Urothelium cell line (cell line): ENCODE measurements at places on chromosomes 11 and 22.

- DNase-seq = no peak
These were observed 4.4 kb downstream of the APOL1 start for GRCh38 chr22:36257308-36257707.

GRCh38 chr11:76293189-76293631 lies 86.9 kb upstream of the WNT11 start:
- DNase-seq = no peak

- no peak for DNase-seq
These were observed 112.9 kb upstream of the TMEM45B start for GRCh38 chr11:129702410-129703398.

DNA sequence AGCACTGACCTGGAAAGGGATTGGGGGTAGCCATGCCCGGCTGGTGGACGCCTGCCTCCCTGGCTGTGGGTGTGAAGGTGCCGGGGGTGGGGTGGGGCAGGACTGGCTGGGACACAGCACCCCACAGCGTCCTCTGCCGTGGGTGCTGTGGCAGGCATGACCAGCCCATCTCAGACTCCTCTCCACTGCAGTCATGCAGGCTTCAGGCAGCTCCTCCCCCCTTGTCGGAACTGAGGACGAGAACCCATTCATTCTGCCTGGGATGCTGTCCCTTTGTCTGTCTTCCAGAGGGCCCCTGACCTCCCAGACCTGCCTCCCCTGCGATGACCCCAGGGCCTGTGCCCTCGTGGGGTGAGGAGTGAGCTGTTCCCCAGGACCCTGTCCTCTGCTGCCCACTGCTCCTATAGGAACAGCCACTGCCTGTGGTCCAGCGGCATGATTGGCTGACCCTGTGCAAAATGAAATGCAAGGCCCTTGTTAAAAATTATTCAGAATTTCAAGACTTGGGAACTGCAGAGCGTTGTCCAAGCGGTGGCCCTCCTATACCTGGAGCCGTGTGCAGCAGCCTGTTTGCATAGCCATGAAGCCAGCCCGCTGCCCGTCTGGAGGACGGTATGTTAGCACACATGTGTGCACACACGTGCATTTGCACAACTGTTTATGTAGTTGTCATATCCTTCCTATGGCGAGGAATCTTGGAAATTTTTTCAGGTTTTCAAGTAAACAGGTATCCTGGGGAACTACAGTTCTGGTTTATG lies 1122.3 kb downstream of the BRD1 start:
- no peak for DNase-seq

DNA sequence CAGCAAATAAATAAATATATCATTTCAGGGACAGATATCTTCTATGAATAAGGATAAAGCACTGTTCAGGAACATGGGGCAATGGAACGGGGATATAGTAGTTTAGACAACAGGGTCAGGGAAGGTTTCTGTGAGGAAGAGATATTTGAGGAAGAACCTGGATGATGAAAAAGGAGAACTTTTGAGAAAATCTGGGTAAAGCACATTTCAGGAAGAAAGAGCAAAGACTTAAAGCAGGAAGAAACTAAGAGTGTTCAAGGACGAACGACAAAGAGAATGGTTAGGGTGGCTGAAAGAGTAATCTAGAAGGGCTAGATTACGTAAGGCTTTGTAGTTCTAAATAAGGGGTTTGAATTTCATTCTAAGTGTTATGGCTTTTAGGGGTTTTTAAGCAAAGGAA lies 12.7 kb downstream of the DDI1 start:
- no peak for DNase-seq

GRCh38 chr22:36470994-36471331 lies 10.5 kb downstream of the TXN2 start:
- DNase-seq = no peak
